ENCODE measurements at places on chromosomes 1 and 21.
A peak's percentile ranks its signal among the peaks of the same experiment; 100 is the strongest.

DNA sequence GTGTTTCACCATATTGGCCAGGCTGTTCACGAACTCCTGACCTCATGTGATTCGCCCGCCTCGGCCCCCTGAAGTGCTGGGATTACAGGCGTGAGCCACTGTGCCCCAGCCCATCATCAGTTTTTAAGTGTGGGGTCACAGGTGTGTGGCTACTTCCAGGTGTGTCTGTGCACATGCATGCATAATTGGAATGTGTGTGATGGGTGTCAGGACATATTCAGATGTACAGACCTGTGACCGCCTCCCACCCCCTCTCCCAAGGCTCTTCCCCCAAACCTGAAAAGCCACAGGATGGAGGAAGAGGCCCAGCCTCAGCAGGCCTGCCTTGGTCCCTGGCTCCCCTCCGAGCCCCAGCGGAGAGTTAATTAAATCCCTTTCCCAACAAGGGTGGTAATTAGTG, 37.3 kb upstream of the CSF3R start:
- H3K27me3 ChIP-seq, result no peaks in the 10 kb centered on the region
- DNase-seq, result no peak
- no peak overlapping the region for H3K4me3 ChIP-seq
- no peaks in the 10 kb centered on the region for H3K4me1 ChIP-seq
- no peaks in the 10 kb centered on the region for H3K36me3 ChIP-seq

- H3K4me1 ChIP-seq, result no peaks in the 10 kb centered on the region
- DNase-seq, result no peak
- no peaks in the 10 kb centered on the region for H3K27me3 ChIP-seq
- H3K36me3 ChIP-seq, result no peaks in the 10 kb centered on the region
Observed at GRCh38 chr1:110774398-110774797, 98.5 kb upstream of the CD53 start.

- no peaks in the 10 kb centered on the region for H3K36me3 ChIP-seq
- no peaks in the 10 kb centered on the region for H3K4me1 ChIP-seq
- H3K27me3 ChIP-seq, result no peaks in the 10 kb centered on the region
- H3K4me3 ChIP-seq, result no peak overlapping the region
Observed at GRCh38 chr1:23126801-23127200, 41.9 kb downstream of the LUZP1 start.

DNA sequence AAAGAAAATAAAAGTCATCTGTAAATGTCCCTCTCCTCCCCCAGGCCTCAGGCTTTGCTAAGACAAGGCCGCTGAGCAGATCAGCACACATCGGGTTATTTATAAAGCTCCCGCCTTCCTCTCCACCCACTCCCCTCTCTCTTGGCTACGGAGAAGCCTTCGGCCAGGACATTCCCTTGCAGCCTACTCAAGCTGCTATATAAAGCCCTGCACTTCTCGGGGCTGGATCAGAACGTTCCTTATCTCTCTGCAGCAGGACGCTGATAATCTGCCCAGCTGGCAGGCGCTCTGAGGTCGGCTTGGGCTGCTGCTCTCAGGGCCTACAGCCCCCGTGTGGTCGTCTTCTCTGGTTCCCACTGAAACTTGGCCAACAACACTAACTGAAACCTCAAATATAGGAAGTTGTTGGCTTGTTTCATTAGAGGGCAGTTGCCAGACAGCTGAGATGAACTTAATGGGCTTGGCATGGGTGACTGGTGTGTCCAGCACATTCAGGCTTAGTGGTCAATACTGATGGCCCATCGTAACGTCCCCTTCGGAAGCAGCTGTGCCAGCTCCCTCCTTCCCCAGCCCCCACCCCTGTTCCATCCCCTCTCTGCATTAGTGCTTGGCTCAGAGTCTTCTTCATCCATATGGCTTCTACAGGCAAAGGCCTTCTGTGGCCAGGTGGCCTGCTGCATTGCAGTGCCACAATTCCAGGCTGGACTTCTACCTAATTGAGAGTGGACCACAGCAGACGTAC, 64.6 kb downstream of the IER5 start:
- H3K36me3 ChIP-seq, result no peaks in the 10 kb centered on the region
- peaks cover 36% of the 10 kb centered on the region for H3K4me1 ChIP-seq
- H3K27me3 ChIP-seq, result no peaks in the 10 kb centered on the region

- H3K36me3 ChIP-seq, result no peaks in the 10 kb centered on the region
- no peaks in the 10 kb centered on the region for H3K27me3 ChIP-seq
- no peak overlapping the region for H3K4me3 ChIP-seq
- no peak overlapping the region for H3K27ac ChIP-seq
- H3K4me1 ChIP-seq, result no peaks in the 10 kb centered on the region
Observed at GRCh38 chr1:110321045-110321444, 18.1 kb upstream of the RBM15 start.

DNA sequence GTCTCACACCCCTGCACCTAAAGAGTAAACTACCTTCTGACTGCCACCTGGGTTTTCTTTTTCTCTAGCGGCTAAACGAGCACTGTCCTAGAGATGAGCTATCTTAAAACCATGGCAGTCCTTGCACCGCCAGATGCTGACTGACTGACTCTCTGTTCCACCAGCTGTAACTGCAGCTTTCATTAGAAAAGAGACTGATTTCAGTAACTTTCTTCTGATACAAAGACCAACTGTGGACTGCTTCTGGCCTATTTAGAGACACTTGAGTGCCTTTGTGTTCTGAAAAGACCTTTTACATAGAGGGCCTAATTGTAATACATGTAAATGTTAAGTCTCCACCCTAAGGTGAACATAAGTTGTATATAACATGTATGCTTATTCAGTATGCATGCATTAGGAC, 152.5 kb downstream of the DISC1 start:
- no peaks in the 10 kb centered on the region for H3K4me1 ChIP-seq
- no peak overlapping the region for H3K27ac ChIP-seq
- DNase-seq, result no peak
- H3K4me3 ChIP-seq, result no peak overlapping the region

DNA sequence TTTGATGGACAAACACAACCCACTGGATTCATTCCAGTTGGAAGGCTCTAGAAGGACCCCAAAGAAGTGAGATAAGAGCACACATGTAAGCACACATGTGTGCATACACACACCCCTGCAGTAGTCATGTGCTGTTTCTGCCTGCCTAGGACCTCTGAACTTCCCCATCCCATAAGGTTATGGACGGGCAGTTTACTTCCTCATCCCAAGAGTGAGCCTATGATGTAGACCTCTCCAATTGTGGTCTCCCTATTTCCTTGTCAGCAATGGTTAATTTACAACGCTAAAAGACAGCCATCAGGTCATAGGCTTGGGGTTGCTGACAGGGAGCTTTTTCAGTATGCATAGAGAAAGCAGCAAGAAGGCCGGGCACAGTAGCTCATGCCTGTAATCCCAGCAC, 15.4 kb upstream of the ADAR start:
- no peaks in the 10 kb centered on the region for H3K27me3 ChIP-seq
- H3K27ac ChIP-seq, result no peak overlapping the region
- peaks cover 13% of the 10 kb centered on the region for H3K4me1 ChIP-seq
- no peak for DNase-seq
- no peak overlapping the region for H3K4me3 ChIP-seq

DNA sequence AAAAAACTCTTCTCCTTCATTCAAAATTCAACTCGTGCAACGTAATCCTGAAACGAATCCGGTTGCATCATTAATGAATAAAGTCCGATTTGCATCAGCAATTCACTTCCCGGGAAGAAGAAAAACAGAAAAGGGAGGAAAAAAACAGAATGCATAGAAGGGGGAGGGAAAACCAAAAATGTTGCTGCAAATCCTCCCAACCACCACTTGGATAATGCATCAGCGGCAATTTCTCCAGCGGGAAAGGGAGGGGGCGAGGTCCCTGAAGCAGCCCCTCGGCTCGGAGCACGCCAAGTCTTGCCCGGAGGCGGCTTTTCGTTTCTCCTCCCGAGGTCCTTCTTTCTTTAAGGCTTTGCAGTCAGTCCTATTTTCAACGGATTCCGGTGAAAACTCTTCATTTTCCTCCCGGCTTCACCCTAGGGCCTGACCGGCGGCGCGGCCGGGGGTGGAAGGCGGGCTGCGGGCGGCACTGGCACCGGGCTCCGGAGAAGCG, 723 bp downstream of the CDC42BPA start:
- H3K4me3 ChIP-seq, result peak overlapping the region; percentile 36
- H3K4me1 ChIP-seq, result no peaks in the 10 kb centered on the region
- no peak for DNase-seq
- peaks cover 5% of the 10 kb centered on the region for H3K27me3 ChIP-seq

GRCh38 chr1:240813720-240814119, 201.8 kb upstream of the GREM2 start:
- H3K27ac ChIP-seq, result no peak overlapping the region
- no peaks in the 10 kb centered on the region for H3K36me3 ChIP-seq
- DNase-seq, result no peak
- H3K4me3 ChIP-seq, result no peak overlapping the region
- H3K4me1 ChIP-seq, result no peaks in the 10 kb centered on the region

DNA sequence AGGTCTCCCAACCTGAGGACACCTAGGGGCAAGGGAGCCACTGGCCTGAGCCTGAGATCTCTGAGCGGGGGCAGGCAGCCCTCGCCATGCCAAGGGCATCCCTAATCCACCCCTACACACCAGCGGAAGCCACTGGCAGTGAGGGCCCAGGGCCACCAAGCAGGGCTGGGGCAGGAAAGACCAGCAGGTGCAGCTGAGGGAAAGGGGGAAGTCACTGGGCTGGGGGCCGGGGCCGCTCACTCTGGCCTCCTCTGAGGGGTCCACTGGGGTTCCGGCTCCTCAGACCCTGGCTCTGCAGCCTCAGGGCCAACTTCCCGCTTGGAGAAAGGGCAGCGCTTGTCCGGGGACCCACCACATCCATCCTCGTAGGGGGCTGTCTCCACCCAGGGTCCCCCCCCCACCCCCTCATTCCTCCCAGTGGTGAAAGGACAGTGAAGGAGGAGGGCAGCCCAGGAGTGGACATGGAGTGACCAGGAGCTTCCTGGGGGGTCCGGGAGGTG, 42.5 kb upstream of the ACTRT2 start:
- no peak overlapping the region for H3K27ac ChIP-seq
- H3K4me3 ChIP-seq, result no peak overlapping the region
- no peak for DNase-seq
- no peaks in the 10 kb centered on the region for H3K4me1 ChIP-seq

DNA sequence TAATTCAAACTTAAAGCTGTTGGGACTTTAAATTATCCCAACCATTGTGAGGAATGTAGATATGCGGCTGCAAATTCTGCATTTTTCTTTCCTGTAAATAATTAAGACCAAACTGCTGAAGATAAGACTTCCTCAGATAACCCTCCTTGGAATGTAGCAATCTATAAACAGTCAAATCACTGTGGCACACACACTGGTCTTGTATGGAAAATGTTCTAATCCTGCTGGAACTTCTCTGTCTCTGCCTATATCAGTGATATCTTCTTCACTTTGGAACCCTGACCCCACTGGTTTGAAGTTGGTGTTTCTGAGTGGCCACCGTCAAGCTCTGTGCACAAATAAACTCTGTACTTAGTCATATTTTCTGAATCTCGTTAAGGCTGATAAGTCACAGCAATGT, 32.9 kb downstream of the HSF2BP start:
- no peak overlapping the region for H3K4me3 ChIP-seq
- H3K27ac ChIP-seq, result no peak overlapping the region
- H3K36me3 ChIP-seq, result no peaks in the 10 kb centered on the region
- no peaks in the 10 kb centered on the region for H3K4me1 ChIP-seq
- DNase-seq, result no peak
- H3K27me3 ChIP-seq, result no peaks in the 10 kb centered on the region

GRCh38 chr1:183205196-183205781, 19.2 kb downstream of the LAMC2 start:
- H3K4me1 ChIP-seq, result no peaks in the 10 kb centered on the region
- H3K4me3 ChIP-seq, result no peak overlapping the region
- H3K27ac ChIP-seq, result no peak overlapping the region
- no peaks in the 10 kb centered on the region for H3K27me3 ChIP-seq
- H3K36me3 ChIP-seq, result no peaks in the 10 kb centered on the region
- DNase-seq, result no peak

DNA sequence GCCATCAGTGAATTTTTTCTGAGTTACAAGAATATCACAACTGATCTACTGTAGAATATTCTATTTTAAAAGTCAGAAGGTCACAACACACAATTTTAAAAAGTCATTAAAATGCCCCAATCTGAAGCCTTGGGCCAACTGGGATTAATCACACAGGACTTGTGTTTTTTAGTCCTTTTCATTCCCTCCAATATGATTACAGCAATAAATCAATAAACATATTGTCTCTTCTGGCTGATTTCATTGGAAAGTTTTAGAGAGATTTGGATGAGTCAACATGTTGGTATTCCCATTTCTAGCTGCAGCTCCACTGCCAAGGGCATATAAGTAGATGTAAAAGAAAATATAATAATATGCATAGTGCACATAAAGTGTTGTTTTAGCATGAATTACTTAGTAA, 85.8 kb downstream of the NIBAN1 start:
- H3K4me1 ChIP-seq, result no peaks in the 10 kb centered on the region
- no peak for DNase-seq
- H3K27me3 ChIP-seq, result no peaks in the 10 kb centered on the region
- no peak overlapping the region for H3K4me3 ChIP-seq
- H3K27ac ChIP-seq, result no peak overlapping the region
- no peaks in the 10 kb centered on the region for H3K36me3 ChIP-seq

GRCh38 chr1:40676501-40676900, 11.0 kb upstream of the RIMS3 start:
- no peak overlapping the region for H3K27ac ChIP-seq
- no peak for DNase-seq
- H3K27me3 ChIP-seq, result no peaks in the 10 kb centered on the region
- H3K4me3 ChIP-seq, result no peak overlapping the region
- no peaks in the 10 kb centered on the region for H3K36me3 ChIP-seq

DNA sequence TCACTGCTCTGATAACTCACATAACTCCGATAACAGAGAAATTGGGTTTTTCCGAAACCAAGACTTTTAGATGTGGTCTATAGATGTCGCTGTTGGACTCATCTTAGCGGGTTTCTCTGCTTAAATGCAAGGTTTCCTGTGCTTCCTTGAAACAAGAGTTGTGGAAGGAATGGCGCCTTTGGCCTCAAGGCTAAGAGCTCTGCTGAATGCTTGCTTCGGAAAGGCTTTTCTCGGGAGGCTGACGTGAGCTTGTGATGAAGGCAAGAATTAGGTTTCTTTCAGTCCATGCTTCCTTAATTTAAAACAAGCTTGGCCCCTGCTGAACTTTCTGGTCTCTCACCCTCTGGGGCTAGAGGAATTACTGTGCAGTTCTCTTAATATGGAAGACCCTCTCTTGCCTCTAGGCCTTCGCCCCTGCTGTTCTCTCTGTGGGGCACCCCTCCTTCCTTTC, 113.5 kb downstream of the MAP3K21 start:
- DNase-seq, result no peak
- H3K4me1 ChIP-seq, result no peaks in the 10 kb centered on the region
- H3K4me3 ChIP-seq, result no peak overlapping the region
- H3K27ac ChIP-seq, result no peak overlapping the region
- no peaks in the 10 kb centered on the region for H3K36me3 ChIP-seq

GRCh38 chr1:24111996-24112779, at the start of gene MYOM3:
Gene MYOM3 (minus strand): TSS chr1:24112135. CDS start chr1:24108636, 3,499 bp downstream.
- no peaks in the 10 kb centered on the region for H3K36me3 ChIP-seq
- DNase-seq, result no peak
- H3K27me3 ChIP-seq, result no peaks in the 10 kb centered on the region
- no peaks in the 10 kb centered on the region for H3K4me1 ChIP-seq

GRCh38 chr1:42797979-42798378, 13.2 kb downstream of the TMEM269 start:
- H3K36me3 ChIP-seq, result no peaks in the 10 kb centered on the region
- no peak overlapping the region for H3K27ac ChIP-seq
- DNase-seq, result no peak
- no peaks in the 10 kb centered on the region for H3K4me1 ChIP-seq
- H3K4me3 ChIP-seq, result no peak overlapping the region

GRCh38 chr1:156750711-156751450, 594 bp downstream of the HDGF start:
- no peaks in the 10 kb centered on the region for H3K27me3 ChIP-seq
- H3K36me3 ChIP-seq, result peaks cover 6% of the 10 kb centered on the region
- H3K27ac ChIP-seq, result peak overlapping the region; percentile 90
- H3K4me3 ChIP-seq, result peak overlapping the region; percentile 76
